NCI-H1417 treated with DMSO at 0.1 percent for 48 hours (cell line): ENCODE measurements at places on chromosomes 7 and 10.

DNA sequence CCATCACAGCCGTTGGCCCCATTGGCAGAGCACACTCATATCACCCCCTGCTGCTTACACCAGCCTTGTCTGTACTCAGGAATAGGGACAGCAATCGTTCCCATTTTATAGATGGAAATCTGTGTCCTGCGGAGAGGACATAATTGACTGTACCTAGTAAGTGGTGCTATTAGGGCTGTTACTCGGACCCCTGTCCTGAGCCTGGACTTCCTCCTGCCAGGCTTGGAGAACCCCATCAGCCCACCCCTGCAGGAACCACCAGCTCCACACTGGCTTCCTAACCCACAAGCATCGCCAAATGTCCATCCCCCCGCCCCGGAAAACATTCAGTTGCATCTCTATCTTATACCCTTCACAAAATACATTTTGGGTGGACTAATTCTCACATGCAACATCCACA is 139.8 kb upstream of the RET start:
- no peak for DNase-seq

DNA sequence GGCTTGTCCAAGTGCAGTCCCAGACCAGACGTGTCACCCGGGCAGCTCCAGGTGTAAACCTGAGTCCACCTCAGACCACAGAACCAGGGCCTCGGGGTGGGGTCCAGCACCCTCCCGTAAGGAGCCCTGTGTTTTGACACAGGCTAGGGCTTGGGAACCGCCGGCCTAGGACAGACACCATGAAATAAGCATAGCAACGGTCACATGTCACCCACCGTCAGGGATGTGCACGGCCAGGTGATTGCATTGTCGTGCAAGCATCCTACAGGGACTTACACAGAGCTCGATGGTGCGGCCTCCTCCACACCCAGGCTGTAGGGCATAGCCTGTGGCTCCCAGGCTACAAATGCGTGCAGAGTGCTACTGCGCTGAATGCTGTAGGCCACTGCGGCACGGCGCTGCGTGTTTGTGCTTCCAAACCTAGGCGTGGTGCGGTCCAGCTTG is 10.6 kb downstream of the ZFAND2A start:
- DNase-seq = no peak

DNA sequence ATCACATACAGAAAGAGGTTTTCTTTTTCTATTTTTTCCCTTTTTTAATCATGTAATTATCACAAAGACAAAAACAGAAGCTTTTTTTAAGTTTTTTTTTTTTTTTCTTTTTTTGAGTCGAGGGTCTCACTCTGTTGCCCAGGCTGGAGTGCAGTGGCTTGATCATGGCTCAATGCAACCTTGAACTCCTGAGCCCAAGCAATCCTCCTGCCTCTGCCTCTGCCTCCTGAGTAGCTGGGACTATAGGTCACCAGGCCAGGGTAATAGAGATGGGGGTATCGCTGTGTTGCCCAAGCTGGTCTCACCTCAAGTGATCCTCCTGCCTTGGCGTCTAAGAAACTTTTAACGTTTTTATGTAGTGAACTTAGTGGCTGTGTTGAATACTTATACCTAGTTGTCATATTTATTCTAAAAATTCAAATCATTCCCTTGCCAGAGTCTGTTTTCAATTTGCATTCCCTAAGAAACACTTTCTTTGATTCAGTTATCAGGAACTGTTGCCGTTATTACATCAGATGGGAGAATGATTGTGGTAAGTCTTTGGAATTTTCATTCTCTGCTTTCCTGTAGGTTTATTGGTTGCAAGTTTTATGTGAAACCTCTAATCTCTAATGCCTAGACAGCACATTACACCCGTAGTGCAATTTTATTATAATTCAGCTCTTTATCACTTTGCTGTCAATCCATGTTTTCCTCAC is 1.3 kb downstream of the LSM8 start:
- DNase-seq = no peak

DNA sequence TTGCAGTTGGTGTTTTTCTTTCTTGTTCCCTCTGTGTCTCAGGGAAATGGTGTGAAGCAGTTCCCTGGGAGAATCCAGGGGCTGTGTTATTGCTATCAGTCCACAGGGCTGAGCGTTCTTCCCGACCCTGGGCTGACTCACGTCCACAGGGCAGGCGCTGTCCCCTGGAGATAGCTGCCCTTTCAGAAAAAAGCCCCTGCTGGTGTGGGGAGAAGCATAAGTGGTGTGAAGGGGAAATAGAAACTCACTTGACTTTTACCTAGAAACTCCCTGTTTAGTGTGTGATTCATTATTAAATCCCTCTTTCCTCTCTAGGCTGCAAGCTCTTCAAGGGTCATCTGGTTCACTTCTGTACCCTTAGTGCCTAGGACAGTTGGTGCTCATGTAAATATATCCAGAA is 63.3 kb upstream of the SMNDC1 start:
- DNase-seq = no peak

- DNase-seq = no peak
Measured at GRCh38 chr7:157903710-157904109, 566.9 kb downstream of the DNAJB6 start.

DNA sequence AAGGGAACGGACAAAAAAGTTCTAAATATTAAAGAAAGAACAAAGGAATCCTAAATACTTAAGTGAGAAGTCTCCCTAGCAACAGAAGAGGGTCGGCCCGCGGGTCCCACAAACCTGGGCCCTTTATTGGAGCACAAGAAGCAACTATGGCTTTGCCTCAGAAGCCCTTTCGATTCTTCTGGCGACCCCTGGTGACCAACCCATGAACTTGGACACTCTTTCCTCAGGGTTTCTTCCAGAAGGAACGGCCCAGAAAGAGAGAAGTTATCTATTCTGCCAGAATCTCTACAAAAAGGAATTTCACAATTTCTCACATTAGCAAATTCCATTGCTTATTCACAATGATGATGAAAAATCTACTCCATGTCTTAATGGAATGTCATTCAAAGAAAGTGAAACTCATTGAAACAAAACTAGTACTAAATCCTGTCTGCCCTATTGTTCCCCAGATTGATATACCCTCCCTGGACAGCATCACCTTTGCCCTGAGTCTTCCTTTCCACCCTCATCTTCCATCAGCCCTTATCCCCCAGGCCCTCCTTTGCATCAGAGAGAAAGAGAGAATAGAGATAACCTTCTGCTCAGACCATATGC is 43.7 kb downstream of the CPVL start:
- DNase-seq = no peak

GRCh38 chr7:158470336-158470735 is 117.3 kb downstream of the PTPRN2 start:
- DNase-seq = no peak

DNA sequence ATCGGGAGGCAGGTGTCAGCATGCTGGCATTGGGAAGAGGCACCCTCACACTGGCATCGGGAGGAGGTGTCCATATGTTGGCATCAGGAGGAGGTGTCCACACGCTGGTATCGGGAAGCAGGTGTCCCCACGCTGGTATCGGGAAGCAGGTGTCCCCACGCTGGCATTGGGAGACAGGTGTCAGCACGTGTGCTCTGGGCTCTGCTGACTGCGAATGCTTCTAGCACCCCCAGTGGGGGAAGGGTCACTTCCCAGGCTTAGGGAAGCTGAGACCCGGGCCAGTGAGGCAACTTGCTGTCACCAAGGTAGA is 92.5 kb upstream of the IKZF1 start:
- no peak for DNase-seq

GRCh38 chr7:16562456-16563220 is 36.0 kb downstream of the LRRC72 start:
- DNase-seq = no peak

DNA sequence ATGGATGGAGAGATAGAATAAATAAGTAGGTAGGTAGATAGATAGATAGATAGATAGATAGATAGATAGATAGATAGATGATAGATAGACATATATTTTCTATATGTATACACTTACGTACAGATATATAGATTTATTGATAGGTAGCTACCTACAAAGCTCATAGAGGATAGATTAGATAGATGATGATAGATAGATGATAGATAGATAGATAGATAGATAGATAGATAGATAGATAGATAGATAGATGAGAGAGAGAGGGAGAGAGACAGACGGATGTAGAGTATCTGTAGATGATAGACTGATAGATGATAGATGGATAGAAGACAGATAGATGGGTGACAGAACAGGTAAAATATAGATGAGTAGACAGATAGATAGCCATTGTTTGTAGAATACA is 191.3 kb upstream of the PFKP start:
- DNase-seq = no peak
